ENCODE measurements at places on chromosomes 13 and 19. TPM values are rescaled to one million over a fixed set of nuclear protein-coding genes. Genes with fewer than 3 reads are reported as not detected.

- no peaks in the 10 kb centered on the region for H3K27me3 ChIP-seq
- H3K4me1 ChIP-seq: no peaks in the 10 kb centered on the region
- no peaks in the 10 kb centered on the region for H3K36me3 ChIP-seq
- H3K27ac ChIP-seq: no peak overlapping the region
Observed at GRCh38 chr13:51035469-51035868, 75.6 kb downstream of the C13orf42 start.

DNA sequence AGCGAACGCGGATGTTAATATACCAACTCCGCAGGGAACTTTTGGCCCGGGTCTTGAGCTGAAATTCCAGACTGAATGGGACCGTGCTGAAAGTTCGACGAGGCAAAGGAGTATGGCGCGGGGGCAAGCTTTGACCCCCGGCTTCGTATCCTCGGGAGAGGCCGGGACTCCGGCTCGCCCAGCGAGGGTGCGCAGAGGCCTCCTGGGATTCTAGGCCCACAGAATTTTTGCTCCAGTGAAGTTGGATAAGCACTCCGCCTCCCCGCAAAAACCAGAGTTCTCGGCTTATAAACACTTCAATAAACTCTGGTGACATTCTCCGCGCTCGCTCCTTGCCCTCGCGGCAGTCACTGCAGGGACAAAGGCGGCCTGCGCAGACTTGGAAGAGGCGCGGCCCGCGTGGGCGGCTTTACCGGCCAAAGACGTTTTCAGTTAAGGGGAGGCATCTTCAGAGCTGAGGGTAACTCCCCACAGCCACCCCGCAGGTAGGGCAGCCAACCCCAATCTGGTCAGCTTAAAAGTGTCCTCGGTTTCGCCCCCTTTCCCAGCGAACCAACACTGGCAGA, 112.6 kb downstream of the KCNRG start:
- peaks cover 3% of the 10 kb centered on the region for H3K36me3 ChIP-seq
- H3K4me3 ChIP-seq: peak overlapping the region; percentile 89
- peaks cover 82% of the 10 kb centered on the region for H3K27me3 ChIP-seq
- peak; percentile 34 for DNase-seq

GRCh38 chr19:4430760-4431159, 26.8 kb downstream of the UBXN6 start:
- no peak for DNase-seq
- peaks cover 15% of the 10 kb centered on the region for H3K36me3 ChIP-seq
- no peak overlapping the region for H3K4me3 ChIP-seq
- H3K27ac ChIP-seq: no peak overlapping the region

DNA sequence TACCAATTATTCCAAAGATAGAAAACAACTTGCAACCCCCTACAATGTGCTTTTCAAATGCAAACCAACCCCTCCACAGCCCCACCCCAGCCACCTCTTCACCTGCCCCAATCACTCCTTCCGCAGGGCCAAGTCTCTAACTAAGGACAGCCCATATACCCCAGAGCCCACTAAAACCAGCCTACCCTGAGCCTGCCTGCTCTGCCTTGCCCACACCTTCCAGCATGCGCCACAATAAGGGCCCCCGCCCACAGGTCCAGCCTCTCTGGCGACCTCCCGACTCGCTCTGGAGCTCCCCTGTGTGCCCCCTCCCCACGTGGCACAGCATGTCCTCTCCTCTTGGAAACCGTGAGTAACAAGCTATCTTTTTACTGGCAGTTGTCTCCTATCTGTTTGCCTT, 42.8 kb upstream of the MEDAG start:
- no peak overlapping the region for H3K27ac ChIP-seq
- DNase-seq: no peak
- no peaks in the 10 kb centered on the region for H3K27me3 ChIP-seq
- H3K4me1 ChIP-seq: peaks cover 35% of the 10 kb centered on the region
- H3K36me3 ChIP-seq: no peaks in the 10 kb centered on the region
- H3K4me3 ChIP-seq: no peak overlapping the region

GRCh38 chr13:95524264-95524901, 28.1 kb upstream of the CLDN10 start:
- no peak for DNase-seq
- H3K4me1 ChIP-seq: no peaks in the 10 kb centered on the region
- H3K27ac ChIP-seq: no peak overlapping the region
- H3K27me3 ChIP-seq: no peaks in the 10 kb centered on the region
- no peaks in the 10 kb centered on the region for H3K36me3 ChIP-seq

DNA sequence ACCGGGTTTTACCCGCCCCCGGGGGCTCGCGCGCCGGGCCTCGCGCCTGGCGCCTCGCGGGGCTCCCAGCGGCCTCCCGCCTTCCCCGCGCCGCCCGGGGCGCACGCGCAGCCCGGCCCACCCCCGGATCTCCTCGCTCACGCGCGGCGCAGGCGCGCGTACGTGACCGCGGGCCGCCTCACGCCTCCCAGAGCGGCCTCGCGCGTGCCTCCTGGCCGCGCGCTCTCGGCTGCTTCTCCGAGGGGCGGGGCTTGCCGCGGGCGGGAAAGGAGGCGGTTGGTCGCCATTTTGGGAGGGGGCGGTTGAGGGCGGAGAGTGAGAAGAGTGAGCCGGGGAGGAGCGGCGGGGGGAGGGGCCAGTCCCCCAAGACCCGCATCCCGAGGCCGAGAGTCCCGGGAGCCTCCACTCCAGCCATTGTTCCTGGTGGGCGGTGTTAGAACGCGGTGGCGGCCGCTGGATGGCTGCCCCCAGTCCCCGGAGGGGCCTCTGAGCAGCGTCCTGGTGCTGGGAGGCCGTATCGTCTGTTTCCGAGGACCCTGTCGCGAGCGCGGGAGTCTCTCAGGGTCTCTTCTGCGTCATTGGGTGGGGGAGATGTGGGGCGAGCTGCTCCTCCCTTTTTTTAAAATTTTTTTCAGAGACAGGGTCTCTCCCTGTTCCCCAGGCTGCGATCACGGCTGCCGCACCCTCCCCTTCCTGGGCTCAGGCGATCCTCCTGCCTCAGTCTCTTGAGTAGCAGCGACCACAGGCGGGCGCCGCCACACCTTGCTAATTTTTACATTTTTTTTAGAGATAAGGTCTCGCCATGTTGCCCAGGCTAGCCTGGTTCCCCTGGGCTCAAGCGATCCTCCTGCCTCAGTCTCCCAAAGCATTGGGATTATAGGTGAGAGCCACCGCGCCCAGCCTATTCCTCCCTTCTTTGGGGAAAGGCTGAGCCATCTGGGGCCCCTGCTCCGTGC, at the start of gene ZNF541:
Gene ZNF541 (minus strand): TSS at position 78 of the 956 bp plus-strand sequence. CDS start 17,292 bp downstream, outside the sequence.
- DNase-seq: no peak
- no peaks in the 10 kb centered on the region for H3K27me3 ChIP-seq
- H3K36me3 ChIP-seq: no peaks in the 10 kb centered on the region
- H3K27ac ChIP-seq: no peak within 1 kb of the TSS
- no peak within 1 kb of the TSS for H3K4me3 ChIP-seq
- H3K4me1 ChIP-seq: no peaks in the 10 kb centered on the region

GRCh38 chr19:55345818-55346724, 6.4 kb downstream of the KMT5C start:
- H3K4me1 ChIP-seq: peaks cover 15% of the 10 kb centered on the region
- peaks cover 9% of the 10 kb centered on the region for H3K27me3 ChIP-seq
- H3K4me3 ChIP-seq: no peak overlapping the region
- no peak overlapping the region for H3K27ac ChIP-seq
- DNase-seq: no peak

- H3K4me1 ChIP-seq: peaks cover 50% of the 10 kb centered on the region
- no peak overlapping the region for H3K27ac ChIP-seq
- DNase-seq: no peak
- no peaks in the 10 kb centered on the region for H3K27me3 ChIP-seq
- peak overlapping the region; percentile 73 for H3K4me3 ChIP-seq
Observed at GRCh38 chr19:13160557-13160956, 10.3 kb downstream of the IER2 start.

GRCh38 chr19:1855040-1855827, 7.0 kb upstream of the REXO1 start:
- H3K27me3 ChIP-seq: peaks cover 4% of the 10 kb centered on the region
- no peaks in the 10 kb centered on the region for H3K36me3 ChIP-seq
- peak overlapping the region; percentile 49 for H3K4me3 ChIP-seq
- H3K27ac ChIP-seq: peak overlapping the region; percentile 91

DNA sequence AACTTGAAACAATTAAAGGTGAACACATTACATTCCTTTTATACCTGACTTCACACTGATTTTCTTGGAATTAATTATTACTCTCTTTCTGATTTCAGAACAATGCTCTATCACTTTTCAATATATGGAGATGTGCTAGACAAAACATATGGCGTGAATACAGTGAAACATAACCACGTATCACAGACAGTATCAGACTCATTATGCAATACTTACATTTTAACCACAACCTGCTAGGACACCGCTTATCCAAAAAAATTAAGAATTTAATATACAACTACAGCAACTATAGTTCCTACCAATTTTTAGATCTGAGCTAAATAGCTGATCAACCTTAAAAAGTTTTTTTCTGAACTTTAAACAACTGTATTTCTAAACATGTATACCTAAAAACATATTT, 9.9 kb downstream of the HSPH1 start:
- DNase-seq: no peak
- no peak overlapping the region for H3K27ac ChIP-seq
- H3K4me1 ChIP-seq: no peaks in the 10 kb centered on the region
- H3K36me3 ChIP-seq: peaks cover 23% of the 10 kb centered on the region
- no peaks in the 10 kb centered on the region for H3K27me3 ChIP-seq

- DNase-seq: peak; percentile 45
- H3K4me1 ChIP-seq: peaks cover 7% of the 10 kb centered on the region
- no peaks in the 10 kb centered on the region for H3K27me3 ChIP-seq
- peaks cover 4% of the 10 kb centered on the region for H3K36me3 ChIP-seq
Observed at GRCh38 chr19:18995804-18996241, 37.5 kb downstream of the SUGP2 start.

GRCh38 chr19:383040-383439, 25.9 kb downstream of the C2CD4C start:
- peaks cover 31% of the 10 kb centered on the region for H3K4me1 ChIP-seq
- H3K4me3 ChIP-seq: no peak overlapping the region
- no peak overlapping the region for H3K27ac ChIP-seq
- no peak for DNase-seq
- H3K27me3 ChIP-seq: peaks cover 7% of the 10 kb centered on the region

- H3K4me3 ChIP-seq: no peak overlapping the region
- H3K27me3 ChIP-seq: no peaks in the 10 kb centered on the region
- DNase-seq: no peak
- H3K4me1 ChIP-seq: no peaks in the 10 kb centered on the region
- H3K27ac ChIP-seq: no peak overlapping the region
- H3K36me3 ChIP-seq: peaks cover 11% of the 10 kb centered on the region
Observed at GRCh38 chr19:22427960-22428913, 6.1 kb upstream of the ZNF98 start.

DNA sequence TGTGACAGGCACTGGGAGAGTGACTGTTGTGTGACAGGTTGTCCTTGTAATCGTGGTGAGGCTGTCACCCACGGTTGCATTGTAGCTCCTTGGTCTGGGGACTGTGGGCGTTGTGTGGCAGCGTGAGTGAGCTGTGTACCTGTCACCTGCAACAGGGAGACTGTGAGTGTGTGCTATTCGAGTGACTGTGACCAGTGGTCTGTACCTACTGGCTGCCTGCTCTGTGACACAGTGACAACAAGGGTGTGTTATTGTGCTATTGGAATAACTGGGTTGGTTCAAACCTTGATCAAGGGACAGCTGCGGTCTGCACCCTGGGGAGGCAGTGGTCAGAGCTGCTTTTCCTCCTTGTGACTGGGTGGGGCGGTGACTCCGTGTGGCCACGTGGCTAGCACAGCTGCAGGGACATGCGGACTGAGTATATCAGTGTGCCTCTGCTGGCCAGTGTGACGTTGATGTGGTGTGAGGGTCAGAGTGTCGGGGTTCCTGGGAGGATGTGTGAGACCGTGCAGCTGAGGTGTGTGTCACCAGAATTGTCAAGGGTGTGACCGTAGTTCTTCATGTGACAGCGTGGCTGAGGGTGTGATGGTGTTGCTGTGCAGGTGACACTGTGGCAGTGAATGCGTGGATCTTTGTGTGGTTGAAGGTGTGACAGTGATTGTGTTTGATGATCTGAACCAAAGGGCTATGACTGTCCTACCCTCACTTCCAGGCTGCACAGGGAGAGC, 10.1 kb upstream of the NFIX start:
- H3K4me1 ChIP-seq: peaks cover 9% of the 10 kb centered on the region
- H3K27ac ChIP-seq: peak overlapping the region; percentile 86
- H3K27me3 ChIP-seq: peaks cover 5% of the 10 kb centered on the region
- no peak overlapping the region for H3K4me3 ChIP-seq

DNA sequence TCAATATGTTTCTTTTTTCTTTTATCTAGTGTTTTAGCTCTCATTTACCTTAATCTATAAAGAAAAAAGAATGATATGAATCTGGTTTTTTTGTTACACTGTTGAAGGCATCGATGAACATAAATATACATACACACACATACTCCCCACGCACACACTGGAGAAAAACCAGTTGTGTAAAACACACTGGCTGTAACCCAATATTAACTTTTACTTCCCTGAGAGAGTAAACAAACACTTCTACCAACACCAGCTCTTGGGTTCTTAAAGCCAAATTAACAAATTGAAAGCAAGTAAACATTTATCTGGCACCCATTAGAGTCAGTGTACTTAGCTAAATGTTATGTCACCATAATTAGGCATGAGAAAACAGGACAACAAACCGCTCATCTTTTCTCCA, 145.7 kb downstream of the ABCC4 start:
- no peak overlapping the region for H3K27ac ChIP-seq
- H3K4me3 ChIP-seq: no peak overlapping the region
- no peak for DNase-seq

DNA sequence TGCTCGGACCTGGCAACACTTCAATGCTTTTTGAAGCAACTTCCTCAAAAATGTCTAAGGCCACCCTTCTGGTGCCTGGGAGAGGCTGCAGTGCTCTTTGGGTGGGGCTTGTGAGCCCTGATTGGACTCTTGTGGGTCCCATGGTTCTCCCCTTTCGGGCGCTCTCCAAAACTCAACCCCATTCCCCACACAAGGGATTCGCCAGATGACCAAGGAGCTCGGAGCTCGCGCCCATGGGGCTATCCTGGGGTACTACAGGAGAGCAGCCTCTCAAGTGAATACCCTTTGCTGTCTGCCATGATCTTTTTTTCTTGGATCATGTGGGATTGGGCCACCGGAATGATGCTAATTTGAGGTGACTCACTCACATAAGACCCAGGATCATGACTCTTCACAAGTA, 29.7 kb upstream of the KL start:
- H3K27me3 ChIP-seq: no peaks in the 10 kb centered on the region
- H3K36me3 ChIP-seq: no peaks in the 10 kb centered on the region
- H3K4me3 ChIP-seq: no peak overlapping the region
- H3K4me1 ChIP-seq: no peaks in the 10 kb centered on the region

GIPC1 gene
- total RNA-seq: 72.5 TPM

KLK6 gene
- 2.5 TPM for total RNA-seq

HIF3A gene
- 7.6 TPM for total RNA-seq

SLC25A15 gene
- total RNA-seq: 25.6 TPM

DNMT1 gene
- total RNA-seq: 333 TPM

GIPR gene
- total RNA-seq: 0.96 TPM

ZNF431 gene
- 30.4 TPM for total RNA-seq

C13orf46 gene
- 0.66 TPM for total RNA-seq

Data from neural crest cell (in vitro differentiated cells).